ENCODE measurements at places on chromosomes 5 and 9.
A peak's percentile ranks its signal among the peaks of the same experiment; 100 is the strongest.

DNA sequence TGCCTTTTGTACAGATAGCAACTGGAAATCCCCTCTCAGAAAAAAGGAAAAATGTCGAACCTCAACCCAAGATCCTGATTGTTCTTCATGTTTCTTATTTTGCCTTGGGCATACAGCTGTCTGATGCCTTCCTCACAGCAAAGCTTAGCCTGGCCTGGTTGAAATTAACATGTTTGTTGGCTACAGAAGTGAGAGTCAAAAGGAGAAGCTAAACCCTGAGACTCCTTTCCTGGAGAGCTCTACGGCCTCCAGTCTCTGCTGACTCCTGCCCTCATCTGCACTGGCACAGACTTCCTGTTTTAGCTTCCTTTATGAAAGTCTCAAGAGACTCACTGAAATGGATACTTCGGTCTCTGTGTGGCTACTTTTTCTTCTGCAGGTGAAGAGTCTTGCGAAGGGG, 186.7 kb downstream of the PARP8 start:
- no peak for DNase-seq

DNA sequence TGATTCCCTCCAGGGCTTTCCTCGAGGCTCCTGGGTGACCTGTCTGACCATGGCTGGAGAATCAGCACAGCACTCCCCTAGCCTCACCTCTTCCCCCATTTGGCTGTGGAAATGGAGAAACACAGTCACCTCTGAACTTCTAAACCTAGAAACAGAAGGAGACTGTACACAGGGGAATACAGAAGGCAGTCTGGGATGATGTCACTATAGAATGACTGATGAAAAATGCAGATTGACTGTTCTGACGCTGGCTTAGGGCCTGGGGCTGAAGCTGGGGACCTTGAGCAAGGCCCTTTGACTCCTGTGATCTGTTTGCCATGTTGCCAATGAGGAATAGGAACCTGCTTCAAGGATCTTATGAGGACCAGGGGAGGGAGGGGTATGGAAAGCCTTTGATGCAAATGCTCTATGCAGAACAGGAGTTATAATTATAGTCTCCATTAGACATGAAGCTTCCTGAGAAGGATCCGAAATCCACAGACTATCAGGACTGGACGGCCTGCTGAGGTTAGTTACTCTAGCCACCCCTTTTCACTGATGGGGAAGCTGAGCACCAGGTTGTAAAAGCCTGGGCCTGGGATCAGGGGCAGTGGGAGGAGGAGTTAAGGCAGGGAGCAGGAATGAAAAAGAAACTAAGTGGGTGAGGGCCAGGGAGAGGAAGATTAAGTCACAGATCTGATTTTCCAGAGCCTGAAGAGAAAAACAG, 24.4 kb upstream of the ANXA6 start:
- DNase-seq = no peak

- DNase-seq = no peak
Observed at GRCh38 chr5:67147760-67148159, 48.8 kb downstream of the CD180 start.

DNA sequence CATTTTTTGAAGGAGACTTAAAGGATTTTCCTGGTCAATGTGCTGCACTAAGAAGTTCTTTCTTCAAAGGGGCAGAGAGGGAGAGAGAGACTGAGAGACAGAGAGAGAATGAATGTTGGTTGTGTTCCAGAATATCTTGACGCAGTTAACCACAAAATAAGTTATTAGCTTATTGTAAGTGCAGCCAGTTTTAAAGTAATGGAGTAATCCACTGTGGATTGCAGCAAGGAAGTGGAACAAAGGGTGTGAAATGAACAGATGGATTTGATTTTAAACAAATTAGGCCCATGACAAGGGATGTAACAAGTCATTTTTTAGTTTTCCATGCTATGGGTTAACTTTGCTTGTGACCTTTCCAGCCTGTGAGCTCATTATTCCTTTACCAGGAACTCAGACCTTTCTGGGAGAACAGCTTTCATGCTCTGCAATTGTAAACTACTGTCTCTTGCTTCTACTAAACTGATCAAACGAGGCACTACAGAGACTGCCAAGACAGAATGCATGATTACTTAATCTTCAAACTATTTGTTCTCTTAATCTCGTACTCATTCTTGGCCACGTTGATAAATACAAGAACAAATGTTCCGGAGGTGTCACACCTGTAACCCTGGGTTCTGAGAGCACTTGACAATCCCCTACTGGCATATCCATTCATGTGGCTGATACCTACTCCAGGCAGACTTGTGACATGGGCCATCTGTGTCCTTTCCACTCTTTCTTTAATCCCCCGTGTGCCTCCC, 131.1 kb downstream of the TLE1 start:
- DNase-seq = no peak

- DNase-seq = no peak
Observed at GRCh38 chr5:153831973-153832372, 206.7 kb downstream of the FAM114A2 start.

DNA sequence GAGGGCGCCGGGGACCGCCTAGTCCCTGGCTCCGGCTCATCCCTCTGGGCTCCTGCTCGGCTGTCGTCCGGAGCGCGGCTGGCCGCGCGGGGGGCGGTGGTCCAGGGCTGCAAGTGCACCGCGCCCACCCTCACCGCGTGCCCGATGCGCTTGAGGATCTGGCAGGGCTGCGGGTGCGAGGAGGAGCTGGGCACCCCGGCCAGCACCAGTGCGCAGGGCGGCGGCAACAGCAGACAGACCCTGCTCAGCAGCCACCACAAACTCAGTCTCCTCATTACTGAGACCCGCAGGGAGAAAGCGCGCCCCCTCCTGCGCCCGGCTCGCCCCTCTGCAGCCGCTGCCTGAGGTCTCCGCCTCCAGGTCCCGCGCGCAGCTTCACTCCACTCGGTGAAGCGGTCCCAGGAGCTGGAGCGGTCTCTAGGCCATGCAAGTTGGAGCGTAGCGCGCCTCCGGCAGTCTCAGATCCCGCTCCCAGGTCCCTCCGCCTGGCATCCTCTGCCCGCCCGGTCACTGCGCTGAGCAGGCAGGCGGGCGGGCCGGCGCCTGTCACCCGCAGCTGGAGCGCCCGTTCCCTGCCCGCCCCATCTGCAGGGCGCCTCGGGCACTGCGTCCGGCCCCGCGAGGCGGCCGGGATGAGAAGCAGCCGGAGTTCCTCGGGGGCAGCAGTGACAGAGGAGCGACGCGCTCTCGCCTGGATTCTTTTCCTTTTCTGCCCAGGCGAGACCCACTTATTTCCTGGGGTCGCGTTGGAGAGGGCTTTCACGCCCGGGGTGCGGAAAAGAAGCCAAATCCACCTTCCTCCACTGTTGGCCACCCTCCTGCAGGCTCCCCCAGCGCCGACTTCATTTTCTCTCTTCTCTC, 512 bp downstream of the GRIN3A start:
- DNase-seq = peak; percentile 35

- DNase-seq = no peak
Observed at GRCh38 chr5:14735944-14736343, 71.4 kb downstream of the OTULIN start.

DNA sequence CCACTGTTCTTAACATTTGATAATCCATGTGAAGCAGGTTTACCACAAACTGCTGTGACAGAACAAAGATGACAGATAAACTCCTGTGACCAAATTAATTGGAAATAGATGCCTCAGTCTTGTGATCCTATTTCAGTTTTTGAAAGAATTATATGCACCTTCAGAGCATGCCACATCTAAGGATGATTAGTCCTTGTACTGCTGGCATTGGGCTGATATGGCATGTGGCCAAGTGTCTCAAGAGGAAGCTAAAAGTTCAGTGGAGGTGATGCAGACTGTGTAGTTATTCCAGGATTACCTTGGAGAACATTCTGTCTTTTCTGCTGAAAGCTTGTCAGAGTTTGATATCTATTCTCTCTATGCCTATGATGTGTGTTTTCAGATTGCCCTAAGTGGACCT, 314.4 kb upstream of the EFNA5 start:
- peak; percentile 6 for DNase-seq

GRCh38 chr9:86034863-86035734, 64.3 kb downstream of the GOLM1 start:
- no peak for DNase-seq

GRCh38 chr5:143201589-143201988, 201.9 kb downstream of the NR3C1 start:
- DNase-seq = no peak

Measured in NCI-H1105 (cell line).